ENCODE measurements at places on chromosomes 3 and 15.

DNA sequence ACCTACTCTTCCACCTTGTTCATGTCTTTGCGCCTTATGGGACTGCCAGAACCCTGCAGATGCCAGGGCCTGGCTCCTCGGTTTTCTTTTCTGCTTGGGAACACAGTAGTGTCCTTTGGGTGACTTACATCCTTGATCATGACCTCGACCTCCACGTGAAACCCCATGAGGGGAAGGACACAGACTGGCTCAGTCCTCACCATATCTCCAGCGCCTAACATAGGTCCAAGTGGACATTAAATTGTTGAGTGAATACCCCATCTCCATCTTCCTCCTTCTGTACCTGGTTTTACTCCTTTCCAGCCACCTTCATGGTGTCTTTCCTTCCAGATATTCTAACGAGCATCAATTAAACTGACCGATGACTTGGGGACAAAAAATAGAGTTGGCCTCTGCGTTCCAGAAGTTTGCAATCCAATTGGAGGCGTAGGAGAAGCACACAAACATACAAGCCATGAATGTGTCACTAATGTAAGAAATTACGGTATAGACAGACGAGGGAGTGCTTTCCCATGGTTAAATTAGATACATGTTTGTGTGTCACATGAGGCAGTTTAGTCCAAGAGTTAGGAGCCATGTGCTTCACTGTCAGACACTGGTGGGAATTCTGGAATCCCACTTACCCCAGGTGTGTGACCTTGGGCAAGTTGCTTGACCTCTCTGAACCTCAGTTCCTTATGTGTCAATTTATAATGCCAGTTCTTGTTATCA is 907 bp upstream of the HERC1 start:
- no peak for DNase-seq

DNA sequence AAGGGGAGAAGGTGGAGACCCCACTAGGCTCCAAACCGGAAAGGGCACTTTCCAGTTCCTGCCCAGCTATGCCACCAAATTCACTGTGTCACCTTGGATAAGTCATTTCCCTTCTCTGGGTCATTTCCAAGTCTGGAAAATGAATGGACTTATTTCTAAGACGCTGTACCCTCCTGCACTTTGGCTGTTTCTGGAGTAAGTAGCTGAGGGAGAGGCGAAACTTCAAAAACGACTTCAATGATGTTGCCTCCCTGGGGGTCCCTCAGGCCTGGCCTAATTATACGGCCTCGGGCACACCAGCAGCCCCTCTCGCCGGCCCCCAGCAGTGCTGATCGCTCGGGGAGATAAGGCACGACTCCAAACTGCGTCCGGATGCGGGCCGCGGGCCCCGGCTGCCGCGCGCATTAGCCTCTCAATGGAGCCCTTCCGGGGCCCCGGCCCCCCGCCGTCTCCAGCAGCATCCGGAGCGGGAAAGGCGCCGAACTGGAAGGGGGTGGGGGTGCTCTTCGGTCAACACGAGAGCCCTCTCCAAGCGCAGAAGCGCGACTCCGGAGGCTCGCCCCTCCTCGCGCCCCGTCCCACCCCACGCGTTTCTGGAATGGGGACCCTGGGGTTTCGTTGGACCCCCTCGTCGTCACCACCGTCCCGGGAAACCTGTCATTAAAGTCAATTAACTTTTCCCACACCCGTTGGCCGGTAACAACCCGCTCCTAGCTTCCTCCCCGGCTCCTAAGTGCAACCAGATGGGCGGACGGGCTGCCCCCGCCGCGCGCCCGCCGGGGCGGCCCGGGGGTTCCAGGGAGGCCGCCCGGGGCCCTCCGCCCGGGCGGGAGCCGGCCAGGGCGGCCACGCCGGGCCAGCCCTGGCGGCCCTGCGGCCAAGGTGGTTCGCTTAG is 4.8 kb downstream of the HES1 start:
- no peak for DNase-seq

GRCh38 chr3:197791113-197791891 is at the start of gene LRCH3:
LRCH3 (plus strand) TSS chr3:197791254; CDS start chr3:197791279, 25 bp downstream.
- peak; percentile 50 for DNase-seq

DNA sequence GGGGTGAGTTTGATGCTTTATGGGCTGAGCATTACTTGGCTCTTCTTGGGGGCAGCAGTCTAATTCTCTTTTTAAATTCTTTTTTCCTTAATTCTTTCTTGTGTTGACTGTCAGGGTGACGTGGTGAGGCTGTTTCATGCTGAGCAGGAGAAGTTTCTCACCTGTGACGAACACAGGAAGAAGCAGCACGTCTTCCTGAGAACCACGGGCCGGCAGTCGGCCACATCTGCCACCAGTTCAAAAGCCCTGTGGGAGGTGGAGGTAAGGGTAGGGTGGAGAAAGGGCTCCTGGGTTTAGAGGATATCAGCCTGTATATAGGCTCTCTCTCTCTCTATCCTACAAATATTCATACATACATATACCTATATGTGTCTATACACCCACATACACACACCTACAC is 152.3 kb downstream of the ITPR1 start:
- no peak for DNase-seq

DNA sequence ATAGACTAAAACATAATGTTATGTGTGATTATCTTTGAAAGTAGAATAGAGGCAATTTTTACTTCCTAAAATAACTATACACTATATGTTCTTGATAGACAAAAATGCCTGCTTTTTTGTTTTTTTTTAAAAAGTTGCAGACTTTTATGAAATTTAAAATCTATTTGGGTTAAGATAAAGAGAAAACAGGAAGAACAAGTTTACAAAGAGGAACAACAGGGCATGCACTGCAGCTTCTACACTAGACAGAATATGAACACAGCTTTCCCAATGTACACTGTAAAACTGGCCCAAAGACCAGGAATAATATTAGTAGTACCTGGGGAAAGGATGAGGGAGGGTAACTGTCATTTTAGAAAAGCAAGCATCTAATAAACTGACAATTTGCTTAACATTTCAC is 53.7 kb downstream of the NR1I2 start:
- no peak for DNase-seq

GRCh38 chr15:29216955-29217354 is 52.7 kb downstream of the NSMCE3 start:
- no peak for DNase-seq

DNA sequence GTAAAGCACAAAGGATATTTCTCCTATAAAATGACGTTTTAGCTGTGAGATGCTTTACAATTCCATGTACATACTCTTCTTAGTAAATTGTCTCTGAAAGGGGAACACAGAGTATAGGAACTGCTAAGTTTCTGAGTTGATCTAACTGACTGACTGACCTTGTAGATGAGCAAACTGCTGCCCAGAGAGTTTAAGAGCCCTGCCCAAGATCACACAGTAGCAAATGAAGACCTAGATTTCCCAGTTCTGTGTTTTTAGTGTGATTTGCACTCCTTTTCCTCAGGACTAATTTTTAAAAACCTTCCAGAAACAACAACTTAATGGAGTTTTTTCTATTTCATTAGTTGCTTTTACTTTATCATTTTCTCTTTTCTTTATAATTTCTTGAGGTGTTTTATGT is 247.7 kb downstream of the PDCD6IP start:
- DNase-seq, result no peak

DNA sequence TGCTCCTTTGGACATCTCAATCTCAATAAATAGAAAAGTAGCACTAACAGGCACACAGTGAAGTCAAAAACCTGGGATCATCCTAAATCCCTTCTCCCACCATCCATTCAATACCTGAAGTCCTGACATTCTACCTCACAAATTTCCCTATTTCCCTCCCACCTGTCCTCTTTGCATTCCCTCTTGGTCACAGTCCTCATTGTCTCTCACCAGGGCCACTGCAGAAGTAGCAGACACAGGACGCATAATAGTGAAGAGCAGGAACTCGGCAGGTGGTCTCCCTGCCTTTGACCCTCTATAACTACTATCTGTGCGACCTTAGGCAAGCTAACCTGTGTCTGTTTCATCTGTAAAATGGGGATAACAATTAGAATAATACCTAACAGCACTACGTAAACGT is 2.3 kb downstream of the THOC7 start:
- no peak for DNase-seq
